Urinary bladder (tissue), 4 donors: ENCODE measurements at places on chromosomes 4 and X.

DNA sequence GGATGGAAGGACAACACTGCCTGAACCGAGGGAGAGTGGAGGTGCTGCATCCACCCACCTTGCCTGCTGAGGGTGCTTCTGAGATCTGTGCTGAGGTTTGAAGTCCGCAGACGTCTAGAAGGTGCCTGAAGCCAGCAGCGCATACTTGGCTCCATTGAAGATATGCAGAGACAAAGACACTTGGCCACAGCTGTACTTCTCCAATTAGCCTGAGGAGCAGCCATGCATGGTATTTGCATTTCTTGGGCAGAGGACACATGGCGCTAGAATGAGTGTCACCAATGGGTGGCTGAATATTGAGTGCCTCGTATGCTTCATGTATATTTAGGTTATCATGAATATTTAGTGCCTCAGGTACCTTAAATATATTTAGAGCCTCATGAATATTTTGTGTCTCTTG lies 128.7 kb upstream of the ATP6AP2 start:
- DNase-seq = no peak

GRCh38 chr4:47465004-47465403 lies 1.5 kb upstream of the COMMD8 start:
- DNase-seq = no peak

- DNase-seq = no peak
These were observed 26.0 kb upstream of the ELF2 start for GRCh38 chr4:139202991-139203390.

GRCh38 chr4:72715299-72715698 lies 146.3 kb upstream of the ADAMTS3 start:
- no peak for DNase-seq

- DNase-seq = no peak
These were observed 90.1 kb upstream of the PSAPL1 start for GRCh38 chr4:7524843-7525242.

GRCh38 chr4:41506130-41506529 lies 31.8 kb upstream of the LIMCH1 start:
- no peak for DNase-seq

DNA sequence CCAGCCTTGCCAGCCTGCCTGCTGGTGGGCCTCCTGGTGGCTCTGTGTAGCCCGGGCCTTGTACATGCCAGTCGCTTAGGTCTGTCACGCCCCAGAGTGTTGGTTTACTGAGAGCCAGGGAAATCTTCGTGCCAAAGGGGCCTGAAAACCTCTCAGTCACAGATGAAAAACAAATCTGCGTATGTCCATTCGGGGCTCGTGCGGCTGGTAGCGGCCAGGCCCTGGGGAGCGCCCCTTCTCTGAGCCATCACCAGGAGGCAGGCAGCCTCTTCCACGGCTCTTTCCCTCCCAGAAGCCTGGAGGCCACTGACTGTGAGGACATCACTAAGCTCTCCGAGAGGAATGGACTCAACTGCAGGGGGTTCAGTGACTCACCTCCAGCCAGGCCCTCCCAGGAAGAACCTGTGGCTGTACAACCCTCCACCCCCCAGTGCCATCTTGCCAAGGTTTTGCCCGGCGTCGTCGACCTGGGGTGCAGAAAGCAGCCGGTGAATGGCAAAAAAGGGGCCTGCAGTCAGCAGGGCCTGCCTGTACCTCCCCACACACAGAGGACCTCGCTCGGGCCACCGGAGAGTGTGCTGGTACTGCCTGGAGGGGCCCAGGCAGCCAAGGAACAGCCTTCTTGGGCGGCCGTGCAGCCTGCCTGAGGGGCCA lies 162.2 kb downstream of the BCOR start:
- DNase-seq = no peak
